Colonic mucosa (tissue), 4 donors: ENCODE measurements at places on chromosomes 7 and 10. TPM values are rescaled to one million over a fixed set of nuclear protein-coding genes. Genes with fewer than 3 reads are reported as not detected.

Gene KCND2
- 0.08 TPM for total RNA-seq

Gene PAX2
- total RNA-seq: not detected

DNA sequence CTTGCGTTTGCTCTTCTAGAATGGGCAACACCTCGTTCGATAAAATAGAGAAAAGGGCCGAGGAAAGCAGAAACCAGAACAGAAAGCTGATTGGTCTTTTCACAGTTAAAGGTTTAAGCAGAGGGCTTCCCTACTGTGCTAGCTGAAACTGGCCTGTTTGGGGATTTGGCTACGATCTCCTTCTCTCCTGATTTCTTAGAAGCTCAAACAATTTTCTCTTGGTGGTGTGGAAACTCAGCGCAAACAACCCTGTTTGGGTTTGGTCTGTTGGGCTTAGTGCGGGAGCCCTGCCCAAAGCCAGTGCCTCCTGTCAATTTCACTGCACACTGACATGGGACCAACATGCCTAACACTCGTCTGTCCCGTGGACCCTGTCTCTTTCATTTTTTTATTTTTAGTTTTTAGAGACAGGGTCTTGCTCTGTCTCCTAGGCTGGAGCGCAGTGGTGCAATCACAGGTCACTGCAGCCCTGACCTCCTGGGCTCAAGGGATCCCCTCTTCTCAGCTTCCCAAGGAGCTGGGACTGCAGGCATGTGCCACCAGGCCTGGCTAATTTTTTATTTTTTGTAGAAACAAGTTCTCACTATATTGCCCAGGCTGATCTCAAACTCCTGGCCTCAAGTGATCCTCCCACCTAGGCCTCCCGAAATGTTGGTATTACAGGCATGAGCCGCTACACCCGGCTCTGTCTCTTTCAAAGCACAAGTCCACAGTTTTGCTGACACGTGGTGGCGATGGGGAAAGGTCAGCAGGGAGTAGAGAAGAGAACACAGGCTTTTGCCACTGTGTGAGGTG, 16.5 kb upstream of the BNIP3 start:
- no peak for DNase-seq

GRCh38 chr10:30980951-30981616, 50.6 kb downstream of the ZNF438 start:
- DNase-seq: peak; percentile 25

Gene ADAM8
- 3.7 TPM for total RNA-seq

DNA sequence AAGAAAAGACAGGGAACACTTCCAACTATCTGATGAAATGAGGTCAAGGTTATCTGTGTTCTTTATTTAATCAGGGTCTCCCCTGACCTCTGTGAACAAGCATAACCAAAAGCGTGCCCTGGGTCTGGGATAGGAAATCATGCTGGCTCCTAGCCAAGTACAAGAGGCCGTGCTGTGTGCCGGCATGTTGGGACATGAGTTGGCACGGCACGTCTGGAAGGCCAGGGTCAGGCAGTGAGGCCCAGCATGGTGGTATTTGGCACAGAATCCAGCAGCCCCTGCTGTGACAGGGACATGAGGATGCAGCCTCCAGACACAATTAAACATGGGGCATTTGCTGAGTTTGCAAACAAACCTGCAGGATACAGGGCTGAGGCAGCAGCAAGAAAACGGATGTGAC, 320.4 kb downstream of the PLXNA4 start:
- no peak for DNase-seq

- no peak for DNase-seq
Measured at GRCh38 chr7:66348531-66348930, 143.4 kb downstream of the TPST1 start.

GRCh38 chr7:39969431-39969830, 19.4 kb downstream of the CDK13 start:
- no peak for DNase-seq

Gene SLC26A3
- 973 TPM for total RNA-seq

- no peak for DNase-seq
Measured at GRCh38 chr7:94129443-94130140, 125.4 kb upstream of the BET1 start.

- no peak for DNase-seq
Measured at GRCh38 chr7:69738396-69738951, 140.2 kb downstream of the AUTS2 start.

Gene ARHGAP22
- 0.86 TPM for total RNA-seq
